AG10803 (cell line): ENCODE measurements at places on chromosomes 2 and 18.

DNA sequence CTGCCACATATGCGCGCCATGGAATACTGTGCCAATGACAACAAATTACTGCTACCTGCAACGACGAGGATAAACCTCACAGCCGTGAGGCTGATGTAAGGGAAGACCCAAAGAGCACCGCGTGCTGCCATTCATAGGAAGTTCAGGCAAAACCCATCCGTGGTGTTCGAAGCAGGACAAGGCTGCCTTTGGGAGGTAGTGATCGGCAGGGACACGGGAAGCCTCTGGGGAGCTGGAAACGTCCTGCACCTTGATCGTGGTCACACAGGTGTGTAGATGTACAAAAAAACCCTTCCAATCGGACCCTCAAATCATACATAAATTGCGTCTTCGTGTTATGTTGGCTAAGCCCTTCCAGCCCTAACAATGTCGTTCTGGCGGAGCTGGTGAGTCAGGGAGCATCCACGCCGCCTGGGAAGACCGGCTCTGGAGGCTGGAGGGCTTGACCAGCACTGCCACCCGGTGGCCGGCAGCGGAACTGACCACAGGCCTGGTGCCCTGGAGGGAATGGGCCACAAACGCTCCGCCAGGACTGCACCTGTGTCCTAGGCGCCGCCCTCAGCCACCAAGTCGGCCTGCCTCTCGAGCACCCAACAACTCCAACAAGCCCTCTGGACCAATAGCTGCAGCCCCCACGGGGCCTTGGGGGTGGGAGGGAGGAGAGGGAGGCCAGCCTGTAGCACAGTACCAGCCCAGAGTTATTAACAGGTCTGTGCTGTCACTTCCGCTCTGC is 4.1 kb upstream of the NEURL3 start:
- peak; percentile 82 for DNase-seq

GRCh38 chr2:204260901-204261300 is 284.4 kb upstream of the PARD3B start:
- DNase-seq = no peak

GRCh38 chr2:178863856-178864620 is 56.8 kb upstream of the TTN start:
- DNase-seq = peak; percentile 32

DNA sequence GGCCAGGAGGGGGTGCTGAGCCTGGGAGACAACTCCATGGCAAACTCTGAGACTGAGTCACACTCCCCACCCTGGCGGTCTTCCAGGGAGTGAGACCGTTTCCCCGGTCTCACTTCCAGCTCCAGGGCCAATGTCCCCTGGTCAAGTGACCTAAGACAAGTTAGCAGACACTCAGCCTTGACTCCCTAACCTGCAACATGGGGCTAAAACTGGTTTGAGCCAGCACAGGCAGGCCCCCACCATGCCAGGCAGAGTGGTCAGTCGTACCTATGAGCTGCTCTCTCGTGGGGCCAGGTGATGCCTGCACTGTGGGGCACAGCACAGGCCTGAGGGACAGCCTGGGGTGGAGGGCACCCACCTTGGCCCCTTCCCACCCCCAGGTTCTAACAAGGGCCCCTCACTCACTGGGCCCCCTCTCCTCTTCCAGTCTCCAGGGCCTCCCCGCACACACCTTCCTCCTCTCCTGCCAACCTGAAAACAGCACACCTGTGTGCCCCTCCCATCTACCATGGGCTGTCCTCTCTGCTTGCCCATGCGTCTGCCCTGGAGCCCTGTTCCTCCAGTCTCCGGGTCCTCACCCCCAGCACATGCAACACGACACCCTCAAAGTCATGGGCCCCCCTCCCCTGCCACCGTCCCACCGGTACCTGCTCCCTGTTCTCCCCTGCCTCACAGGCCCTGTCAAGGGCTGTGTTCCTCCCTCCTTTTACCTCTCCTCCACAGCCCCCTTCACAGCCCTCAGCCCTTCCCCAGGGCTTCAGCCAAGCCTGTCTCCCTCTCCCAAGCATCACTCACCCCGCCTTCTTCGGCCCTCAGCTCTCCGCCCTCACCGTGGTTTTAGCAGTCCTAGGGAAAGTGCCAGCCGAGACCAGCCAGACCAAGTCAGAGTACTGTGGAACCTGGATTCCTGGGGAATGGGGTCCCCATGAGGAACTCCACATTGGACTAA is 1.6 kb downstream of the GPR17 start:
- peak; percentile 46 for DNase-seq

DNA sequence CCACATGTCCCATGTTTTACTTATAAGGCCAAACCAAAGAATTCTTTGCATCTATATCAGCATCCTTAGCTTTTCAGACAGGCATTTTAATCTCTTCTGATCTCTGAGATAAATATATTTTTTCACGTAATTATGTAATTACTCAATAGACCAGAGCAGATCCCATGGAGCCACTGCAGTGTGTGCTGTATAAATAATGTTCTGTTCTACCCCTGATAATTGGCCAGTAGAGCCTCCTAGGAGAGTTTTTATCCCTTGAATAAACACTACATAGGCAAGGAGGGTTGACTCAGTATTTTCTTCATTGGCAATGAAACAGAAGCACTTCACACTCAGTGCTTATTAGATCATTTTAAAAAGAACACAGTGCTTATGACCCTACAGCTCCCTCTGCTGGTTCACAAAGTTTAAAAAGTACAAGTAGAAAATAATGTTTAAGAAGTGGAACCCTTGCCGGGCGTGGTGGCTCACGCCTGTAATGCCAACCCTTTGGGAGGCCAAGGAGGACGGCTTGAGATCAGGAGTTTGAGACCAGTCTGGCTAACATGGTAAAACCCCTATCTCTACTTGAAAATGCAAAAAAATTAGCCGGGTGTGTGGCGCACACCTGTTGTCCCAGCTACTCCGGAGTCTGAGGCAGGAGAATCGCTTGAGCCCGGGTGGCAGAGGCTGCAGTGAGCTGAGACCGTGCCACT is 91.9 kb downstream of the PPP1R1C start:
- peak; percentile 77 for DNase-seq

DNA sequence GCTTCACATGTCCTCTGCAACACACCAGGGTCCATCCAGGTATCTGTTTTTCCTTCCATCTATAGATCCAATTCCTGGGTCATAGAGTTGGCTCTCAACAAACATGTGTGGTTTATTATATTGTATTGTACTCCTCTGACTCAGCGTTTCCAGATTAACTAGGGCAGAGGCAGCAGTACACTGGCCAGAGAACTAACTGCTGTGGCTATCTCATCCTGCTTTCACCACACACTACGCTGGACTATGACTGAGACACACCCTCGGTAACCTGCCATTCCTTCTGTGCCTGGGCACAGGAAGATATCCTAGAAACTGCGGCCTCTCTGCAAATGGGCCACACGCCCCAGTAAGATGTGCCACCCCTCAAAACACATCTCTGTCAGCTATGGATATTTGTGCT is 159.8 kb upstream of the STK17B start:
- DNase-seq = peak; percentile 80

- DNase-seq = peak; percentile 92
These were observed 224.3 kb downstream of the ANAPC1 start for GRCh38 chr2:111659361-111660333.

DNA sequence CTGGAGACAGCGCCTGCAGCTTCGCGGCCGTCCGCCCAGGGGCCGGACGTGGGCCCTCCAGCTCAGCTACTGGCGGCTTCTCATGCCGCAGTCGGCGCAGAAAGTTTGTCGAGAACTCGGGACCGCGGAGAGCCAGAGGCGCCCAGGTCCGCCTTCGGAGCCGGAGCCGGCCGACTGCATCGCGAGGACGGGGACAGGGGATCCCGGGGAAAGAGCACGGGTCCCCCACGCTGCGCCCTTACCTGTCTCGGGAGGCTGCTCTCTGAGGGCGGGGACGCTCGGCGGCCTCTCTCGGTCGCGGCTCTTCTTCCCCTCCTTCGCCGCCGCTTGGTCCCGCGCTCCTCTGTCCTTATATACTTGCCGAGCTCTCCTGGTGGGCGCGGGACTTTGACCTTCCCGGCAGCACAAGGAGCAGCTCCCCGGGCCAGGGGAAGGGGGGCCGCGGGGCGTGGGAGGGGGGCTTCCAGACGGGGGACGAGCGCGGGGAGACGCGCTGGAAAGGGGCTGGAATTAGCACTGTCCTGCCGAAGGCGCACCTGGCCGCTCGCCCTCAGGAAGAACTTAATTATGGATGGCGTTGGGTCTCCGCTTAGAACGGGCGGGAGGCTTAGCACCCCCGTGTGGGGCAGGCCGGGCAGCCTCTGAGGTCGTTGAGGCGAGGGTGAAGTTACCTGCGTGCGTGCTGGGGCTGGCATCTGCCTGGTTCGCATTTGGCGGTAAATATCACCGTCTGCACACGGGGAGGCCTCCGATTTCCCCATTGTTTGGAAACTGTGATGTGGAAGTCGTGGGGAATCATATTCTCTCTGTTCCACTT is at the start of gene POMC:
TSS of gene POMC (minus strand) at position 325 of the 817 bp plus-strand sequence. CDS start 3,808 bp downstream, outside the sequence.
- peak; percentile 12 for DNase-seq

DNA sequence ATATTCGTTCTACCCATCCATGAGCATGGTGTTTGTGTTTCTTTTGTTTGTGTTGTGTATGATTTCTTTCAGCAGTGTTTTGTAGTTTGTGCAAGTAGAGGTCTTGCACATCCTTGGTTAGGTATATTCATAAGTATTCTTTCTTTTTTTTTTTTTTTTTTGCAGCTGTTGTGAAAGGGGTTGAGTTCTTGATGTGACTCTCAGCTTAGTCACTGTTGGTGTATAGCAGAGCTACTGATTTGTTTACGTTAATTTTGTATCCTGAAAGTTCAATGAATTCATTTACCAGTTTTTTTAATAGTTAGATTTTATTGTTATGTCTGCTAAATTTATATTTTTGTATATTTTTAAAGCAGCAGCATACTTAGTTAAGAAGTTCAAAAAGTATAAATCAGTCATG is 834.4 kb upstream of the NRXN1 start:
- DNase-seq = no peak

GRCh38 chr2:27622921-27623384 is 5.9 kb downstream of the CCDC121 start:
- DNase-seq = peak; percentile 89

- DNase-seq = no peak
These were observed 9.6 kb upstream of the NTSR2 start for GRCh38 chr2:11679486-11680181.

GRCh38 chr2:100884145-100884621 is 64.2 kb downstream of the NPAS2 start:
- DNase-seq = no peak

GRCh38 chr2:161147856-161148255 is 12.4 kb upstream of the TANK start:
- no peak for DNase-seq

DNA sequence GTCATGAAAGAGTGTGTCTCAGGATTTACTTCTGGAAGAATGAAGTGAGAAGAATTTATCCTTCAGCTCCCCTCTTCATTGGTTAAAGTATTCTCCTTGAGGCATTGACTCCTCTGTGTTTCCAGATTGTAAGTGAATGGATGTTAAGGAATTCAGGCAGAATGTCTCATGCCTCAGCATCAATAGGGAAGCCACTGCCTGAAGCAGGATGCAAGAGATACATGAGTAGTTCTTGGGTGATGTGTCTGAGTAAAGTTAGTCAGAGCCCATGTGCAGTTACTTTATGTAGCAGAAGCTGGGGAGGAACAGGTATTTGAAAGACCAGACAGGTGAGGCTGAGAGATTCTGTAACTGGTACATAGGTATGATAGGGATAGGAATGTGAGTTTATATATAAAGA is 34.0 kb upstream of the TMEFF2 start:
- no peak for DNase-seq

- no peak for DNase-seq
These were observed 355.2 kb upstream of the KCNJ3 start for GRCh38 chr2:154343282-154343681.

- no peak for DNase-seq
These were observed 665.5 kb downstream of the DCDC2C start for GRCh38 chr2:4368907-4369306.

- no peak for DNase-seq
These were observed 55.9 kb downstream of the KCTD18 start for GRCh38 chr2:200453853-200454534.

- DNase-seq = no peak
These were observed 386.6 kb upstream of the SPRED2 start for GRCh38 chr2:65818873-65819451.

DNA sequence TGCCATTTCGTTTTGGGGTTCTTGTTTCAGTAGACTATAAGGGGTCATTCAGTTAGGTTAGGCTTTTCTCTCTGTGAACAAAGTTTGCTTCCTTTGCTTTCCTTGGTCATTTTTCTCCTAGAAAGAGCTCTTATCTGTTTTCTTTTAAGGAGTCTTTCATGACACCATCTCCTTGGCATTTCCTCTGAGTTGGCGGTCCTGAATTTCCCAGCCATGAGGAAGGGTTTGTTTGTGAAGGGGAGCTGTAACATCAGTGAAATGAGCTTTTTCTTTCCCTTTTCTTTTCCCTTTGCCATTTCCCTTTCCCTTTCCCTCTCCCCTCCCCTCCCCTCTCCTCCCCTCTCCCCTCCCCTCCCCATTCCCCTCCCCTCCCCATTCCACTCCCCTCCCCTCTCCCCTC is 61.7 kb downstream of the MAP4K4 start:
- DNase-seq = peak; percentile 92

- no peak for DNase-seq
These were observed 33.5 kb downstream of the BUB1 start for GRCh38 chr2:110644357-110644756.

GRCh38 chr2:236665101-236665500 is 95.5 kb downstream of the ACKR3 start:
- no peak for DNase-seq

- peak; percentile 29 for DNase-seq
These were observed 5.0 kb upstream of the CHST10 start for GRCh38 chr2:100422320-100423055.

DNA sequence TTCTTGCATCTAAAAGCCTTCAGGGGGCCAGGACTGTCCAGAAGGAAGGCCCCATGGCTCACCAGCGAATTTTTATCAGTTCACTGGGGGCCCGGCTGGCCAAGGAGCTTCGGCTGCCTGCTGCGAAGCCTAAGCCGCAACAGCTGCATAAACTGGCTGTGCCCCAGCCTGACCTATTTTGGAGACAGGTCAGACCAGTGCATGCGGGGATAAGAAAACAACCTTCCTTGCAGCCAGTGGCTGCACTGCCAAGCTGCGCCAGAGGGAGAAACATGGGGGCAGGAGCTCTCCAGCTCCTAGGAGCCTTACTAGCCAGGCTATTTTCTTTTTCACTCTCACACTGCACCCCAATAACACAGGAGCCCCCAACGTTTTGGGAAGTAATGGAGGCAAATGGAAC is 15.2 kb downstream of the PAX3 start:
- no peak for DNase-seq
